ENCODE measurements at places on chromosomes 6 and 20.

DNA sequence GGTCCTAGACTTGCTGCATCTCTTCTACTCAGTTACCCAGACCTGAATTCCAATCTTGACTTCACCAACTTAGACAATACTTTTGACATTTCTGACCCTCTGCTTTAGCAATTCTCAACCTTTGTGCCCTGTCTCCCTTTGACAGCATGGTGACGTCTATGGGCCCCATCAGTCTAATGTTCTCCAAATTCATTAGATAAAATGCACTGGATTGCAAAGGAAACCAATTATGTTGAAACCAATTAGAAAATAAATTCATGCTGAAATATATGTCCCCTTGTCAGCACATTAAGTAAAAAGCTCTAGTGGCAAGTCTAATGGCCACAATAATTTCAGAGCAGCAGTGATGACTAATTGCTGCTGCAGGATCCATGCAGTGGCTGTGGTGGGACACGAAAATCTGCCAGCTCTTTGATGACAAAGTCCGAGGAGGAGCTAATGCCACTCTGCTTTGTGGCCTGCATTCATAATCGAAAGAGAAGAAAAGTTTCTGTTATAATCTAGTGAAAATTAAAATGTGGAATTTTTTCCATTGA is 64.0 kb downstream of the BFSP1 start:
- no peak for DNase-seq

GRCh38 chr20:47336129-47336754 is 20.3 kb downstream of the ZMYND8 start:
- no peak for DNase-seq

- no peak for DNase-seq
Observed at GRCh38 chr6:148311966-148312669, 30.5 kb upstream of the SASH1 start.

DNA sequence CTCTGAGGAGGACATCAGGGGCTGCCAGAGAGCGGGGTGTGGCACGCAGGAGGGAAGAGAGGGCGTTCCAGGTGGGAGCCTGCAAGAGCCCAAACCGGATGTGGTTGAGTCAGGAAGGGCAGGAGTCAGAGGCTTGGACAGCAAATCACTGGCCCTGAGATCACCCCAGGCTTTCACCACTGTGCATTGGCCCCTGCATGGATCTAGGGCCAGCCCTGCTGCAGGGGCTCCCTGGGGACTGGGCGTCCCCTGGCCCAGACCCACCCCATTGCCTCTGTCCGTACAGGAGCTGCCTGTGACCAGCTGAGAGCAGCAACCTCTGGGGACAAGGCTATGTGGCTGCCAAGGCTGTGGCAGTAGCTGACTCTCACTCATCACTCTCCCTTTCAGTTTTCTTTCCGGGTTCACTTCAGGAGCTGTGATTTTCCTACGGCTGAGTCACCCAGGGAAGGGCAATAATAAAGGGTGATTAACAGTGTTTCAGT is 33.9 kb downstream of the KCNK17 start:
- DNase-seq, result no peak

- DNase-seq, result no peak
Observed at GRCh38 chr6:15827496-15828255, 164.8 kb upstream of the DTNBP1 start.

DNA sequence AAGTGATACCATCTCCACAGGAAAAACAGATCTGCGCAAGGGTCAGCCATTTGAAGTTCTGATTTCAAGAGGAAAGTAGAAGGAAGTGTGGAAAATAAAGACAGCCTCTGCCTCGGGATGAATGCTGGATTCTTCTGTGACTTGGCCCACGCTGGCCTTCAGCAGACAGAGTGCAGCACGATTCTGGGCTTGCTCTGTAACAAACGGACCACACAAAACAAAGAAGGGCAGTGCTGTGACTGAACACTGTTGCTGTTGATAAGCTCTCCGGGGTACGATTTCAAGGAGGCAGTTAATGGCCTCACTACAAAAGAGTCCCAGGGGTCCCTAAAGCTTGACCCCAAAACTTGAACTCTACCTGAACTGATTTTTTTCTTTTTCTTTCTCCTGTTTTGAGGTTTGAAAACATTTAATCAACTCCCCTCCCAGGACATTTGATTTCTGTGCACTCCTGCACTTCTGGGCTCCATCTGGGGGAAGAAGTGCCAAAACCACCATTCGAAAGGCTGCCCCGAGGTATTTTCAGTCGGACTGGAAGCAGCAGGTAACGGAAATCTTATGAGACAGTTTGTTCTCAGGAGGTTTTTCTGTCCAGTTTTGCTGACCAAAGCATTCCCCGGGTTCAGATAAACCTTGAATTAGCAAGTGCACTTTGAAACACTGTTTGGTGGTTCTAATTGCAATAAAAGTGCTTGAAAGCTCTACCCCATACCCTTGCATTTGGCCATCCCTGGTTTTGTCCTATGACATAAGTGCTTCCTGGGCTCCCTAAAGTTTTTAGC is 189.6 kb downstream of the MYLK4 start:
- no peak for DNase-seq

GRCh38 chr6:22664968-22665367 is 95.6 kb downstream of the HDGFL1 start:
- no peak for DNase-seq

GRCh38 chr20:31908424-31908823 is 38.0 kb downstream of the TTLL9 start:
- DNase-seq, result no peak

- no peak for DNase-seq
Observed at GRCh38 chr20:59147586-59147985, 16.0 kb upstream of the ZNF831 start.

- peak; percentile 77 for DNase-seq
Observed at GRCh38 chr20:62887152-62887859, 25.7 kb upstream of the TCFL5 start.

DNA sequence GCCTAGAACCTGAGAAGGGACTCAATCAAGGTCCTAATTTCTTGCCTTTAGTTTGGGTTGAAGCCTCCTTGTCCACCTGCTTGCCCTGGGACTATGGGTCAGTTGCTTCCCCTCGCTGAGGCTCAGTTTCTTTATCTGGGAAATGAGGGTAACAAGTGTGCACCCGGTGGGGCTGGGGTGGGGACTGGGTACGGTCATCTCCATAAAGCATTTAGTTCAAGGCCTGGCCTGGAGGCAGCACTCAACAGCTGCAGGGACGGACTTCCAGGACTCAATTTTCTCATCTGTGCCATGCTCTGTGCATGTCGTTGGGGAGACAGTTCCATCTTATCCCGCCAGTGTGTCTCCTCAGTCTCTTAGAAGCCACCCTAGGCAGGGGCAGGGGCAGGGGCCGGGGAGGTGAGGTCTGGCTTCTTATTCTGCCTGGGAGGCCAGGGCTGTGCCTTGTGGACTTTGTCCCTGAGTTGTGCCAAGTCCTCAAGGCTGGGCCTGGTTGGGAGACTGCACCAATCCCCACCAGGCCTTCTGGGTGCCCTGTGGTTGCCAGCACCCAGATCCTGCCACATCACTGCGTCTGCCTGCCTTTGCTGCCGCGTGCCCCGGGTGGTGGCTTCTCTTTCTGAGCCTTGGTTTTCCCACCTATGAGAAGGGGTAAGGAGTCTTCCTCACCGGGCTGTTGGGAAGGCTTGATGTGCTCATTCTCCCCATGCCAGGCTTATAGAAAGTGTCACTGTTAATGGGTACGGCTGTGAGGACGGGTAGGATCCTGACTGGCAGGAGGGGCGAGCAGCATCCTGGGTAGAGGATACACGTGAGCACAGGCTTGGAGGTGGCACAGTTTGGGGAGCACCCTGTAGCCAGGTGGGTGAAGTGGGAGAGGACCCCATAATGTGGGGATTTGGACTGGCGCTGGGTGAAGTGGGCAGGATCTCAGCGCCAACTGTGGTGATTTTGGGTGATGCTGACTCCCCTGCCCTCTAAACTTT is 8.6 kb downstream of the SRC start:
- no peak for DNase-seq

GRCh38 chr6:161833099-161833860 is 559.4 kb upstream of the AGPAT4 start:
- no peak for DNase-seq

DNA sequence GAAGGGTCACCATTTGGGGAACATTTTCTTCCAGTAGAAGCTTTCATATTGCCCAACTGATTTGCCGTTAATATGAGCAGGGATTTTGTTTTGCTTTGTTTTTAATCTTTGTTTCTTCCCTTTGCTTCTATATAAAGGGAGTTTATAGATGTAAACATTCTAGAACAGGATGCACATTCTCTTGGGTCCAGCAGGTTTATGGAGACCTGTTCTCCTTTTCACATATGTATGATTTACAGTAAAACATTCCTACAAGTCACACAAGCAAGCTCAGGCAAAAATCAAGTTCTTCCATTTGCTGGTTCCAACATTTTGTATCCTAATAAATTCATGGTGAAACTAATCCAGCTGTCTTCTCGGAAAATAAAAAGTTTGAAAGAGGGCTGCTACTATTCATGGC is 1082.4 kb upstream of the FLRT3 start:
- DNase-seq, result no peak

- DNase-seq, result no peak
Observed at GRCh38 chr6:159978291-159979135, 9.6 kb downstream of the IGF2R start.

DNA sequence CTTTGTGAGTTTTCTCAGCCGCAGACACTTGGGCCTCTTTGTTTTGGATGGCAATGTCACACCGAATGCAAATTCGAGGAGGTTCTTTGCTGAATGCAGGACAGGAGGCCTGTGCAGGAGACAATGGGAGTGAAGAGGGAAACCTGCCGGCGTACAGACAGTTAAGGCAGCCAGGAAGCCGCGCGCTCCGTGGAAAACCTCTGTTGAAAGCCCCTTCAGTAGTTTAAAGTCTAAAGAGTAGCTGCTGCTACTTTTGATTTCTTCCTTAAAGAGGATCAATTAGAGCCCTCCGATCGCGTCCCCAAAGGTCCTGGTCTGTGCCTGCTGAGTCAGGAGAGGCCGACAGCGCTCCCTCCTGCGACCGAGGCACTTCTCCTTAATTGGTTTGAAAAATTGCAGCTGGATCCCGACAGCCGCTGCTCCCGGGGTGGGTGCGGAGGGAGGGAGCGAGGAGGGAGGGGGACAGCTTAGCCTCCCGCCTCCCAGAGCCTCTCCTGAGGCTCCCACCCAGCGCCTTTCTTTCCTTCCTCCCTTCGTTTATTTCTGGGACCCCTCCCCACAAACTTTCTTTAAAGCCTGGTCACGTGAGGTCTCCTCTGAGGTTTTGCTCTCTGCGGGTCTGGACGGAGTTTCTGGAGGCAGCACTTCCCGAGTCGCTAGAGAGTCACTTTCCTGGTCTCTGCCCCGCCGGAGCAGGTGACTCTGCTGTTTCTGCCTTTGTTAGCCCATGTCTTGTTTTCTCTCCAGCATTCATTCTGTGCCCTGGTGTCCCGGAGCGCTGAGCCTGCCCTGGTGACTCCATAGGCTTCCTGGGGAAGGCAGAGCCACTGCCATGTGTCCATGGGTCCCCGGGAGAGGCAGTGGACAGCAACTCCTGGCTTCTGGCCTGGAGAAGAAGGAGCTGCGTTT is 22.3 kb upstream of the RPP40 start:
- peak; percentile 82 for DNase-seq

DNA sequence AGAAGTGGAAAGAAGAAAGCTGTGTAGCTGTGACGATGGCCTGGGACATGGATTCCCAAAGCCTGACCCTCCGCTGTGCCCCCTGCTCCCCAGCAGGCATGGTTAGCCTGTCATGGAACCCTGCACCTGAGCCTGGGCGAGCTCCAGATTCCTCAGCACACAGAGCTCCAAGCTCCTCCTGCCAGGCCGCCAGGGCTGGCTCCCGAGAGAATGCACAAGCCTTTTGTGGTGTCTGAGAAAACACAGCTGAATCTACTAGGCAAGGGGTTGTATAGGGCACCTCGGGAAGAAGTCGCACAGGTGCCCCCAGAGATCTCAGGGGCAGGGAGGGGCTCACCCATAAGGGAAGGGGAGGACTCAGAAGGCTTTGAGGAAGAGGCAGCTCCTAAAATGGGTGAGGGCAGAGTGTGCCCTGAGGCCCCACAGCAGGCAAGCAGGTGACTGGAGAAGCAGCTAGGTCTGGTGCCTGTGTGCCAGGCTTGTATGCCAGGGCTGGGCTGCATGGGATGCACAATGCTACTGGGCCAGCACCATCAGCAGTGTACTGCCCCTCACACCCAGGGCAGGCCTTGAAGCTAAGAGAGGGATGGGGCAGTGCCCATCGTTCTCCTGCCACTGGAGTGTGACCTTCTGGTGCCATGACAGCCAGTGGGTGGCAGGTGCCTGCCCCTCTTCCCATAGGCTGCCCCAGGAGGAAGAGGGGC is 64.3 kb upstream of the CD93 start:
- DNase-seq, result no peak

DNA sequence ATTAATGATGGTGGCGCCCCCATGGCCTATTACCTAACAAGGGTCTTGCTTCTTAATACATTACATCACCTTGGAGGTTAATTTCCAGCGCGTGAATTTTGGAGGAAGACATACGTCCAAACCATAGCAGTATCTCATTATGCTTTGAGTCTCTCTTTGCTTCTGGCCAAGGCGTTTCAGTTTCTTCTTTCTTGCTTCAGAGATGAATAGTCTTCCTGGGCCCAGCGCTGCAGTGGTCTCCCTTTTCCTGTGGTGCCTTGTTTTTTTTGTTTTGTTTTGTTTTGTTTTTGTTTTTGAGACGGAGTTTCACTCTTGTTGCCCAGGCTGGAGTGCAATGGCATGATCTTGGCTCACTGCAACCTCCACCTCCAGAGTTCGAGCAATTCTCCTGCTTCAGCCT is 268.4 kb downstream of the SOX4 start:
- no peak for DNase-seq

GRCh38 chr20:44734938-44735337 is 10.7 kb upstream of the KCNK15 start:
- no peak for DNase-seq

- no peak for DNase-seq
Observed at GRCh38 chr20:41223112-41223511, 85.8 kb downstream of the PLCG1 start.

GRCh38 chr20:48184229-48184628 is 398.9 kb upstream of the SULF2 start:
- DNase-seq, result no peak

GRCh38 chr6:157982102-157982562 is 469 bp downstream of the SYNJ2 start:
- no peak for DNase-seq

- no peak for DNase-seq
Observed at GRCh38 chr6:84062519-84063154, 29.1 kb downstream of the MRAP2 start.

GRCh38 chr6:4506792-4507191 is 269.4 kb upstream of the CDYL start:
- DNase-seq, result no peak

GRCh38 chr6:116402108-116402937 is 31.6 kb downstream of the DSE start:
- DNase-seq, result no peak

GRCh38 chr20:23133560-23133998 is 47.5 kb upstream of the CD93 start:
- DNase-seq, result no peak

- DNase-seq, result peak; percentile 80
Observed at GRCh38 chr6:4776131-4776492, at the start of gene CDYL. TSS of gene CDYL (plus strand) at chr6:4776404. CDS start at chr6:4776784, 380 bp downstream.

- DNase-seq, result peak; percentile 19
Observed at GRCh38 chr6:37277001-37277409, 19.1 kb upstream of the TMEM217 start.

GRCh38 chr6:109722011-109722410 is 30.9 kb downstream of the FIG4 start:
- DNase-seq, result no peak
